Activated CD4-positive, alpha-beta T cell treated with anti-CD3 and anti-CD28 coated beads, Interleukin-2, amount 50 U/mL, for 48 hours (primary cell): ENCODE measurements at places on chromosomes 2 and 18.
A peak's percentile ranks its signal among the peaks of the same experiment; 100 is the strongest.

DNA sequence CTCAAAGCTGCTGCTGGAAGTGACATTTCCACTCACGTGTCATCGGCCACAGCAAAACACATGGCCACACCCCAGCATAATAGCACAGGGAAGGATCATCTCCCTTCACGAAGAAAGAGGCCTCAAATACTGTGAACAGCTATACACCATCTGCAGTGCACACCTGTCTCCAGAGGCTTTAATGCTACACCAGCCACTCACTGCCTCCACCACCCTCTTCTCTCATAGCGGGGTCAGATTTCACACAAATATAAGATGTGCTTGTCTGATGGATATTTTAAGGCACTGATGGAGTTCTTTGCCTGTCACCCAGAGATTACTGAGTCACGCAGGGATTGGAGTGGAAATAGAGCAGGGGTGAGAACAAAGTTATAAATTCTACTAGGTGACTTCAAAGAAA lies 374.0 kb downstream of the ZNF516 start:
- DNase-seq, result no peak

- DNase-seq, result no peak
Observed at GRCh38 chr2:116162395-116162794, 1652.1 kb upstream of the DDX18 start.

DNA sequence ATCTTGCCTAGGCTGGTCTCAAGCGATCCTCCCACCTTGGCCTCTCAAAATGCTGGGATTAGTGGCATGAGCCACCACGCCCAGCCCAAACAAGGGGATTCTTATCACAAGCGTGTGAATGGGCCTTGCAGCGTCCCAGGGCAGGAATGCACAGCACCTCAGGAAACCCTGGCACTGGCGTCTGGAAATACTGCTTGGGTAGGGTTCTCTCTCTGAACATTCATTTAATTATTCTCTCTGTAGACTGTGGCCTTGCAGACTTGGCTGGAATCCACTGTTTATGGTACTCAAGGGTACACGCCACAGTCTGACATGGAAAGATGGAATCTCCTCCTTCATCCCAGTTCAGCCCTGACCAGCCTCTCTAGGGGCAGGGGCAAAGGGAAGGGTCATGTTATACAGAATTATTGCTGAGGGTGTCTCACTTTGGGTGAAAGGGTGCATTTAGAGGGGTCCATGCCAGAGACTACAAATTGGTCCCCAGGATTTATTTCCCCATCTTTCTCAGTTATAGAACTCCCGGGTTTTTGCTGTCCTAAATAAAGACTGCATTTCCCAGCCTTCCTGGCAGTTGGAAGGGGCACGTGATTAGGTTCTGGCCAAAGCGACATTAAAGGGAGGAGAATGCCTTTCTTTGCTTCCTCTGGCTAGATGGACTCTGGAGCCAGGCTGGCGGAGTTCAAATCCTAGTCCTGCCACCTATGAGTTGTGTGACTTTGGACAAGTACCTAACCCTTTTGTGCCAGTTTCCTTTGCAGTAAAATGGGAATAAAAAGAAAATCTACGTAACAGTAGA lies 147.2 kb upstream of the HAAO start:
- no peak for DNase-seq

GRCh38 chr18:76446321-76447257 lies 48.5 kb downstream of the ZNF516 start:
- no peak for DNase-seq

DNA sequence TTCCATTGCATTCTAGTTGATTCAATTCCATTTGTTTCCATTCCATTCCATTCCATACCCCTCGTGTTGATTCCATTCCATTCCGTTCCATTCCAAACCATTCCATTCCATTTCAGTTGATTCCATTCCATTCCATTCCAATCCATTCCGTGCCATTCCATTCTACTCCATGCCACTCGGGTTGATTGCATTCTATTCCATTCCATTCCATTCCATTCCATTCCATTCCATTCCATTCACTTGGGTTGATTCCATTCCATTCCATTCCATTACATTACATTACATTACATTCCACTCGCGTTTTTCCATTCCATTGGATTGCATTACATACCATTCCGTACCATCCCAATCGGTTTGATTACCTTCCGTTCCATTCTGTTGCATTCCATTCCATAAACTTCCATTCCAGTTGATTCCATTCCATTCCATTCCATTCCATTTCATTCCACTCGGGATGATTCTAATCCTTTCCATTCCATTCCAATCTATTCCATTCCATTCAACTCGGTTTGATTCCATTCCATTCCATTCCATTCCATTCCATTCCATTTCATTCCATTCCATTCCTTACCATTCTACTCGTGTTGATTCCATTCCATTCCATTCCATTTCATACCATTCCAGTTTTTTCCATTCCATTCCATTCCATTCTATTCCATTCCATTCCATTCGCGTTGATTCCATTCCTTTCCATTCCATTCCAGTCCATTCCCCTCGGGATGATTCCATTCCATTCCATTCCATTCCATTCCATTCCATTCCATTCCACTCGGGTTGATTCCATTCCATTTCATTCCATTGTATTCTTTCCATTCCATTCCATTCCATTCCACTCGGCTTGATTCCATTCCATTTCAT lies 1140.4 kb downstream of the RPIA start:
- DNase-seq, result no peak

DNA sequence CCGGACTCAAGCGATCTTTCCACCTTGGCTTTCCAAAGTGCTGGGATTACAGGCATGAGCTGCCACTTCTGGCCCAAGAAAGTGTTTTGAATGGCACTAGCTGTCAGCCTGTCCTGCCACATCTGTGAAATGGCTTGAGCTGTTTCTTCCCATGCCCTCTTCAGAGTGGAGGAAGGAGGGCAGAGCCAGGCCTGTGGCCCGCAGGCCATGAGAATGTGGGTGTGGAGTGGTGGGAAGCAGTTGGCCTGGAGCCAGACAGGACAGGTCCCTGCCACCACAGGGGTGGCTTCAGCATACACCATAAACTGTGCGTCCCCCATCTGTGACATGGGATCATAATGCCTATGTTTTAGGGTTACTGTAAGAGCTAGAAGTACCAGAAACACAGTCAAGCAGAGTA lies 6.5 kb downstream of the SLC66A3 start:
- DNase-seq, result no peak

GRCh38 chr2:223779877-223780276 lies 57.5 kb downstream of the AP1S3 start:
- peak; percentile 51 for DNase-seq

GRCh38 chr2:176161825-176162626 lies 4.9 kb downstream of the HOXD3 start:
- DNase-seq, result no peak

DNA sequence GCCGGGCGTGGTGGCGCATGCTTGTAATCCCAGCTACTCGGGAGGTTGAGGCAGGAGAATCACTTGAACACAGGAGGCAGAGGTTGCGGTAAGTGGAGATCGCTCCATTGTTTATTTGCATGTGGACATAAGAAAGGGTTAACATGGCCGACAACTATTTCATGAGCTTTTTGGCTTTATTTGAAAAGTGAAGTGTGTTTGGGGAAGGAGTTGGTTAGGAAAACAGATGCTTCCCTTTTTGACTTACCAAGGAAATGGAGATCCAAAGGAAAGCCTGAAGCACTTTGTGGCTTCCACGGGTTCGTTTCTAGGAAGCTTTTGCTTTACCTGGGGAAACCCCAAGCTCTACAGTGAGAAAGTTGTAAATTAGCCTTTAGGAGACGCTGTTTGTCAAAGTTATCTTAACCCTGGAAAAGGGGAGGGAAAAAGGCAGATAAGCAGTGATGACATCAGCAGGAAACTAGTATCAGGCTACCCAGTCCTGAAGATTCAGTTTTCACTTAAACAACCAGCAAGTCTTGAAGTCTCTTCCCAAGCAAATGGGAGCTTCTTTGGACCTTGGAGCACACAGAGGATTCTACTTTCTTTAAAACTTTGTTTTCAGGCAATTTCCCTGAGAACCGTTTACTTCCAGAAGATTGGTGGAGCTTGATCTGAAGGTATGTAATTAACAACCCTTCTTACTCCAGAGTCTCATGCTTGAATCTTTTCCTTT lies at the start of gene CASP10:
Gene CASP10, plus strand, starts transcription at position 492 of the 715 bp plus-strand sequence. CDS start 2,637 bp downstream, outside the sequence.
- DNase-seq, result no peak

- DNase-seq, result no peak
Observed at GRCh38 chr2:210671065-210671464, 114.7 kb downstream of the CPS1 start.

- no peak for DNase-seq
Observed at GRCh38 chr2:128404709-128405466, 86.2 kb upstream of the HS6ST1 start.

DNA sequence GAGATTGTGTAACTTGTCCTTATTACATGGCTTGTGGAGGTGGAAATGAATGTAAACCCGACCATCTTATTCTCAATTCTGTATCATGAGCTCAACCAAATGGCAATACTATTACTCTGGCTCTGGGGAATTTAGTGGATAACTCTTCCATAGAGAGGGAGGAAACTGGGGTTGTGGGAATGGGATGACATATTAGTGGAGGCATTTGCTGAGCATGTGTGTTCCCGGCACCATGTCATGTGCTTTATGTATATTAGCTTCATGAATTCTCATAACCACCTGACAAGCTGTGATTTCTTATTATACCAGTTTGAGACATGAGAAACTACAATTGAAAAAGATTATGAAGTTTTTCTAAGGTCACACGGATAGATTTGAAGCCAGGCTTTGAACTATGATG lies 112.8 kb upstream of the TMEFF2 start:
- DNase-seq, result no peak

- DNase-seq, result no peak
Observed at GRCh38 chr2:232696609-232697058, 497 bp upstream of the GIGYF2 start.

- DNase-seq, result no peak
Observed at GRCh38 chr18:28124131-28125029, 52.5 kb downstream of the CDH2 start.

GRCh38 chr2:98477506-98477905 lies 32.8 kb downstream of the INPP4A start:
- no peak for DNase-seq

DNA sequence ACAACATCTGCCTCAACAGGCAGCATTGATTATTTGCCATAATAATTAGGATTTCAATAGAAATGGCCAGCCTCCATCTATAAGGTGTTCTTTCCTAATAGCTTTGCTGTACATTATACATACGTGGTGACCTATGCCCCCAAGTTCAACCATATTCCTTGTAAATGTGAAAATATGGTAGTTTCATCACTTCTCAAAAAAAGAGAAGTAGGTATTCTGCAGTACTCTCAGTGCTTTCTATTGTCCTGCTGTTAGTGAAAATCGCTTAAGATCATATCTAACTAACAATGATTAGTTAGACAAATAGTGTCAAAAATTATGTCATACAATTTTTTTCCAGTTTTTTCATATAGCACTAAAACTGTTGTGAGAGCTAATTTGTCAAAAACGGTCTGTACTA lies 79.6 kb downstream of the SLC4A10 start:
- DNase-seq, result no peak

GRCh38 chr2:218082586-218083351 lies 13.7 kb downstream of the RUFY4 start:
- no peak for DNase-seq

DNA sequence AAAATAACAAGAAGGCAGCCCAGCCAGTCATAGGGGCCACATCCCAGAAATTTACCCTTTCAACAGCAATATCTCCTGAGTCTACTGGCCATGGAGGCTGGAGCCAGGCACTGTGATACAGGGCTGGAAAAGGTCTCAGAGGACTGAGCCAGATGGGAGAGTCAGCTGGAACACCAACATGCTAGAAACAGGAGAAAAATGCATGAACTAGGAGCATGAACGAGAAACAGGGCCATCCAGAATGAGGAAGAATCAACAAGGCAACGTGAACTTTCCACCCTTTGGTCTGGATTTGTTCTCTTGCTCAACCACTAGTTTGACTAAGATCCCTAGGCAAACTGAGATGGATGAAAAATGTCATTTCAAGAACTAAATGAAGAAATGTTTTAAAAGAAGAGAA lies 13.1 kb downstream of the PID1 start:
- DNase-seq, result no peak

GRCh38 chr2:3520591-3520990 lies 1.3 kb upstream of the ADI1 start:
- DNase-seq, result no peak

DNA sequence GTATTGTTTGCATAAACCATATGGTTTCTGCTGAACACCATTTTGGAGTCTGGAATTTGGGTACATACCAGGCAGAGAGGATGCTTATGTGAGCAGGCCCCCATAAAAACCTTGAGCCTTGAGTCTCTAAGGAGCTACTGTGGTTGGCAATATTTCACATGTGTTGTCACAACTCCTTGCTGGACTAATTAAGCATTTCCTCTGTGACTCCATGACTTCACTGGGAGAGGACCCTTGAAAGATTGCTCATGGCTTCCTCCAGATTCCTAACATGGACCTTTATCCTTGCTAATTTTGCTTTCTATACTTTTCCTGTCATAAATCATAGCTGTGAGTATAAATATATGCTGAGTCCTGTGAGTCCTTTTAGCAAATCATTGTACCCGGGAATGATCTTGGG lies 7.6 kb upstream of the COQ10B start:
- DNase-seq, result no peak

GRCh38 chr2:235945608-235946140 lies 222.5 kb downstream of the GBX2 start:
- DNase-seq, result no peak

- no peak for DNase-seq
Observed at GRCh38 chr2:173232956-173233744, 121.5 kb upstream of the CDCA7 start.

DNA sequence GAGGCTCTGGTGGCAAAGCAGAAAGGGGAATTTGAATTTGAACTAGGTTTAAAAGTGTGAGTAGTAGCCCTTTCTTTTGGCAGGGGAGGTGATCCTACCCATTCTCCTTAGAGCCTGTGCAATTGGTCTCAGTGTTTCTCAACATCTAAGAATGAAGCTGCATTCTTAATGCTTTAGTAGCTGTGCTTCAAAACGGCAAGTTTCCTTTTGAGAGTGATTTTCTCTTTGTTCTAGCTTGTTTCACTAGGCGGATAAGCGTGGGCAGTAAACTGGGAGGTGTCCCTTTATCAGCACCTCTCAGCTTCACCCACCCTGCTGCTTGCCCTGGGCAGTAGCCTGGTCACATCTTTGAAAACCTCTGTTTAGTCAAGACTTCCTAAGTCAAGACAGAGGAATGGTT lies 6.7 kb downstream of the CRIM1 start:
- DNase-seq, result no peak

DNA sequence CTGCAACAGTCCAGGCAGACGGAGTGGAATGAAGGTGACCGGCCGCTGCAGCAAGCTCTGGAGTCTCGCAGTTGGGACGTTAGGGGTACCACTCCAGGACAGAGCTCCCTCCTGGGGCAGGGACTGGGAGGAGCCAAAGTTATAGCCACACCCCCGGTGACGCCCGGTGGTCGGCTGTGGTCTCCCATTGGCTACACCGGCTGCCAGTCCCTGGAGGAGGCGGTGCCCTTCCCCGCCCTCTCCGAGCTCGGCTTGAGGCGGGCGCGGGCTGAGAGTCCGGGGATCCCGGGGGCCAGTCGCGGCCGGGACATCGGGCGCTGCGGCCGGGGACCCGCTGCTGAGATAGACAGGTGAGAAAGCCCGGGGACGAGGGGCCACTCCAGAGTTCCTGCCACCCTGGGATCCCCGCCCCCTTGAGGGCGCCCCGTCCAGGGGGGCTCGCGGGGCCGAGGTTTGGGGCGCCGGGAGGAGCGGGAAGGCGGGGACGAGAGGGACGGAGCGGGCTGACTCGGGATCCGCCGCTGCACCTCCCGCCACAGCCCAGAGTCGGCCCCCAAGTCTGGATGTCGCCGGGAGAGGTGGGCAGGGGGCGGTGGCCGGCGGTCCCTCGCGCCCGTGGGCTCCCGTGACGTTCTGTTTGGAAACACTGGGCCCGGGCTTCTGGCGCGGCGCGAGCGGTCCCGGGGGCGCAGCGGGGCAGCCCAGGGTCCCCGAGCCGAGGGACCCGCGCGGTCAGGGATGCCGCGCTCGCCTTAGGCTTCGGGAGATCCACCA lies at the start of gene PLEKHH2:
Gene PLEKHH2, plus strand, starts transcription at position 231 of the 774 bp plus-strand sequence. CDS start 7,414 bp downstream, outside the sequence.
- DNase-seq, result peak; percentile 93
